Fibroblast of the conjunctiva (primary cell): ENCODE measurements at places on chromosomes 5 and 9.
A peak's percentile ranks its signal among the peaks of the same experiment; 100 is the strongest.

GRCh38 chr5:53403758-53404157 lies 76.7 kb upstream of the FST start:
- DNase-seq = no peak

GRCh38 chr9:14014218-14014617 lies 299.7 kb downstream of the NFIB start:
- no peak for DNase-seq

DNA sequence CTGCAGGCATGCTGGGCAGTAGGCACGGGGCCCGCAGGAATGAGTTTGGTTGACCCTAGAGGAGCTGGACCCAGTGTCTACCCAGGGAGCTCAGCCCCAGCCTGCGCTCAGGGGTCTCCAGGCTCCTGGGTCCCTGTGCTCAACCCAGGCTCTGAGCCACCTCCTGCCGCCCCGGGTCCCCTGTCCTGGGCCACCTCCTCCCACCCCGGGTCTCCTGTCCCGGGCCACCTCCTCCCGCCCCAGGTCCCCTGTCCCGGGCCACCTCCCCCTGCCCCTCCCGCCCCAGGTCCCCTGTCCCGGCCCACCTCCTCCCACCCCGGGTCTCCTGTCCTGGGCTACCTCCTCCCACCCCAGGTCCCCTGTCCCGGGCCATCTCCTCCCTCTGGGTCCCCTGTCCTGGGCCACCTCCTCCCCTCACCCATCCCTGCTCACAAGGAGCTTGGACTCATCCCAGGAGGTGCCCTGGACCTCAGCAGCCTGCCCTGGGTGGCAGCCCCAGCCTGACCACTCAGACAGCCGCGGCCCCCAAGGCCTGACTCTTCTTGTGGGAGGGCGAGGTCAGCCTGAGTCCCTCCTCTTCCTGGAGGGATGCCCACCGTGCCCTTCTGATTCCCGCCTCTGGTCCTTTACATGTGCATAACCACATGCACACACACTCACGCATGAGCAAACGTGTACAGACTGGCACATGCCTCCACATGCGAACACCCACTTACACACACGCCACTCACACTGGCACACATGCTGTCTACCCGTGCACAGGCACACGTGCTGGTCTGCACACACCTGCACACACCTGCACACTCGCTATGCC lies 2.4 kb downstream of the LCN12 start:
- no peak for DNase-seq

DNA sequence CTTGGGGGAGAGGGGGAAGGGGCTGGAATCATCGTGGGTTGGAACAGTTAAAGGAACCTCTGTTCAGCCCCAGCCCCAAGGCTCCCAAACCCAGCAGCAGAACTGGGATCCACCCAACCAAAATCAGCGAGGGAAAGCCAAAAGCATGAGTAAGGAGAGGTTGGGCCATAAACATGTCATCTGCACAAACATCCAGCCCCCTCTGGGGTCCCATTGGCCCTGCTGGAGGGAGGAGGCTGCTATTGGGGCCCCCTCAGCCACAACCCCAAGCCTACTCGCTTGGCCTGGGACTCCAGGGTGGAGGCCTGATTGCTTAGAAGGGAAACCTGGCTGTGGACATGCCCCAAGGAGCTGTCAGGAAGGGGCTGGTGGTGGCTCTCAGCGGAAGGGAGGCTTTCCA lies 154.9 kb downstream of the FGF18 start:
- DNase-seq = no peak

GRCh38 chr5:74414228-74414627 lies 226.3 kb downstream of the ENC1 start:
- DNase-seq = no peak

GRCh38 chr9:14945351-14945750 lies 35.1 kb upstream of the FREM1 start:
- peak; percentile 34 for DNase-seq

GRCh38 chr5:18142831-18143230 lies 508.6 kb downstream of the TAF11L14 start:
- no peak for DNase-seq
